ENCODE measurements at places on chromosomes 4 and X.

- DNase-seq, result no peak
Measured at GRCh38 chr4:18518098-18518497, 496.5 kb upstream of the LCORL start.

- no peak for DNase-seq
Measured at GRCh38 chr4:146267826-146268225, 53.5 kb downstream of the REELD1 start.

DNA sequence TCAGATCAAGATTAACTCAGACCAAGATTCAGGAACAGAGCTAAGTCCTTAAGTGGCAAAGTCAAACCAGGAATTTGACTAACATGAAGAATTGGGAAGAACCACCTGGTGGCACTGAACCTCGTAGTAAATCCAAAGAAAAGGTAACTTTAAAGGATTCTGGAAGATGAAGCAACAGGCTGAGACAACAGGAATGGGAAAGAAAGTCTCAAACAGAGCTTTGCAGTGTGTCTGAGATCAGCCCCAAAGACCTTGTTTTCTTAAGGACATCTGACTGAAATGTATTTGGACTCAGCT, 126.1 kb downstream of the ASB9 start:
- DNase-seq, result no peak

DNA sequence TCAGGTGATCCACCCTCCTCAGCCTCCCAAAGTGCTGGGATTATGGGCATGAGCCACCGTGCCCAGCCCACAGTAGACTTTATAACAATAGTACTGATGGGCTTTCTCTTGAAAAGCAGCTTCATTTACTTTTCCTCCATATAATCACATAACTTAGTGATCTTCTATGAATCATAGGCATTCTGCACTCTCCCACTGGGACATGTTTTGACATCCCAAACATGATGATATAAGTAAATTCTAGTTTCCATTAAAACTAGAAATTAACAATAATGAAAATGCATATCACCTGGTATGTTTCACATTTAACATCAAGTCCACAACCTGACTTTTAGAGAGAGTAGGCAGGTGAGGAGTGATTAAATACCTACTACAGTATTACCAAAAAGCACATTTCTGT, 96.5 kb downstream of the CAMK2D start:
- no peak for DNase-seq

- DNase-seq, result no peak
Measured at GRCh38 chrX:150880808-150881165, 17.7 kb downstream of the CD99L2 start.

DNA sequence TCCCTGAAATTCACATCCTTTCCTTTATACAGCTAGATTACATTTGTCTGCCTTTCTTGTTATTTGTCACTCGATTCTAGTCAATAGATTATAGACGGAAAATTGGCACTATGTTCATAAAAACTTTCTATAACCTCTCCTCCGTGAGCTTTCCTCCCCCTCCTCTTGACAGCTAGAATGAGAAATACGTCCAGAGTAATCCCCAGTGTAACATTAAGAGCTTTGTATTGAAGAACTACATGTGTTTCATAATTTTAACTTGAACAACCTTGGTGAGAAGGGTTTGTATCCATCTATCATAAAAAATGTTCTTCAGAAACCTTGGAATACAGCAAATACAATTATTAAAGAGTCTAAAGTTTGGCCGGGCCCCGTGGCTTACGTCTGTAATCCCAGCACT, 1707.4 kb downstream of the PCDH7 start:
- no peak for DNase-seq

GRCh38 chr4:44674471-44674870, 3.7 kb upstream of the GUF1 start:
- no peak for DNase-seq

All from smooth muscle cell of the brain vasculature (primary cell).